ENCODE measurements at places on chromosomes 7 and 10.

DNA sequence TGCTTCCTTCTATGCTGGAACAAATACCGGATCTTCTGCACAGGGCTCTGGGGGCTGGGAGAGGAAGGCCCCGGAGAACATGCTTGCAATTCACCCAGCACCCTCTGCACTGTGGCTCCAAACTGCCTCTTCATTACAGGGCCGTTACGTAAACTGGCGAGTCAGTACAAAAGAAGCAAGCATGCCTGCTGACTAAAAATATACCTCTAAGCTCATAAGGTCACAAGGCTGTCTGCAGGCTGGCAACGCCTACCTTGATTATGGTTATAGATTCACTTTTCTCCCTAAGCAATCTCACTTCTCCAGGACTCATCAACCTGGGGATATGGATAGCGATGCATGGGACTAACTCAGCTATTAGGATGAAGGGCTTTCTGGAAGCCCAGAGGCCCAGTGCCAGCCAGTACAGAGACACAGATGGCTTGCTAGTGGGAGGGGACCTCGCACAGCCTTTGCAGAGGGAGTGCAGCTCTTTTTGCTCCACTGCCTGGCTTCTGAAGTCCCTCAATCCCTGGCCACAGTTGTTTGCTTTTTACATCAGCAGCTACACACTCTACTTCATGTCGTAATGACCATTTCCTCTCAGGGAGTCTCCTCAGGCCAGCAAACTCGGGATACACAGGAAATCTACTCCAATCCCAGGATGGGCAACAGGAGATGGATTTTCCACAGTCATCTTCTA is 96.1 kb downstream of the SH3PXD2A start:
- DNase-seq: no peak

DNA sequence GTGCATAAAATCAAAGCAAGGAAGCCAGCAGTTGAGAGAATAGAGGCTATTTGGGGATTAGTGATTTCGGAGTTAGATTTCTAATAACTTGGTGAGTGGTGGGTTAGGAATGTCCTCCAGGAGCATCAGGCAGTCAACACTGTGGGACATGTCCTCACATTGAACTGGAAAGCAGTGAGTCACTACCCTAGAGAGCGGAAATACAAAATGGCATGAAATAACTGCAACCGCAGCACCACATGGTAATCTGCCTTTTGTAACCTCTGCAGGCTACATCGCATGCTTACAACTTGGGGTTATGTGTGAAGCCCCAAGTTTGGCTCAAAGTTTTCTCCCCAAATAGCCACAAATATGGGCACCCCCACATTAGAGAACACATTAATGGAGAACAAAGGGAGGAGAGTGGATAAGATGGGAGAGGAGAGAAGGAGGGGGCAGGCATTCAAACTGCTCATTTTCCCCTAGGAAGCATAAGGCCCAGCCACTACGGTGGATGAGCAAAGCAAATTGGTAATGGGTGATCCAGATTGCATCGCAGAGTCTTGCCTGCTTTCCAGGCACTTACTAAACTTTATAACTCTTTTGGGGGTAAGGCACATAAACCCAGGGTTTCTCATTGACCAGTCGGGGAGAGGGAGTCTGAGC is 22.0 kb upstream of the SLF2 start:
- DNase-seq: no peak

DNA sequence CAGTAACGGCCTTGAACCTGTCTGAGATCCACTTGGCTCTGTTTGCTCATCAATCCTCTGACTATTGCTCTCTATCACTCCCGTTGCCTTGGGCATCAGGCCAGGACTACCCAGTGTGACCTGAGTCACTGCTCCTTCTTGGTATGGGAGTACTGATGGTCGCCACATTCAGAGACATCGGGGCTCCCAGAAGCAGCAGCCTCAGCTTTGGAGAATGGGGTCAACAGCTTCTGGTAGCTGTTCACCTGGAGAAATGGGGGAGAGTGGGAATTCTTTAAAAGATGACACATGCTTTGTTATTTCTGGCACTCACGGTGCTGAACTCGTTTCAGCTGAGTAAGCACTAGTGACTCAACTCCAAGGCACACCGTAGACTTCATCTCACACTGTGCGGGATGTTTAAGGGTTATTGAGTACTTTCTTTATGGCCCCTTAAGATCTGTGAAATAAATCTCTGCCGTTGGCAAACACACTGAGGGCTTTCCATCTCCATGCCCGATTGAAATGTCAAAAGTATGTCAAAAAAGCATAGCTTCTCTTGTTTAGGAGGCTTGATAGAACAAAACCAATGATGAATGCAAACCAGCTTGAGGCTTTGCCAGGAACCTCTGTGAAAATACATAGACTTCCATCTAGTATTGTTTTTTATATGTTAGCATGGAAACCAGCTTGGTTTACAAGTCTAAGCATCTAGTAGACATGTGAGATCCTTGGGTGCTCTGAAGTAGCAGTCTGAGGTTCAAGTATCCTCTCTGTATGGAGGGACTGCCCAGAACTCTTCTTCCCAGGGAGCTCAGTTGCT is 333.1 kb downstream of the CXCL12 start:
- DNase-seq: no peak

- no peak for DNase-seq
These were observed 159.9 kb downstream of the MGMT start for GRCh38 chr10:129626796-129627435.

DNA sequence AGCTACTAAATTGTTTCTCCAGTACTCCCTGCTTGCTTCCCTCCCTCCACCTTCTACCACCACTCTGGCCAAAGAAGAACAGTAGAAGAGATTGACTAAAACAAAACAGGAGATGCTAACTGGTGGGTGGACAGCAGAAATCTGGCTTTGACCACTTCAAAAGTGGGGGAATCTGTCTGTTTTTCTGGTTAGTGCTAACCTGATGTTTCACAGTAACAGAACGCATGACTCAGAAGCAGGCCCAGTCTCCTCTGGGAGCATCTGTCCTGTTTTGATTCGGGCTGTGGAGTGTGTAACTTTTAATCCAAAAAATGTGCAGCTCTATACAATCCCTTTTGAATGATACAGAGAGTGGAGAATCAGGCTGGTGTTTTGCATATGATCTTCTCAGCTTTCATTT is 32.7 kb upstream of the ZNF438 start:
- DNase-seq: no peak

- DNase-seq: no peak
These were observed 1.6 kb downstream of the TSPAN14 start for GRCh38 chr10:80455461-80456349.

DNA sequence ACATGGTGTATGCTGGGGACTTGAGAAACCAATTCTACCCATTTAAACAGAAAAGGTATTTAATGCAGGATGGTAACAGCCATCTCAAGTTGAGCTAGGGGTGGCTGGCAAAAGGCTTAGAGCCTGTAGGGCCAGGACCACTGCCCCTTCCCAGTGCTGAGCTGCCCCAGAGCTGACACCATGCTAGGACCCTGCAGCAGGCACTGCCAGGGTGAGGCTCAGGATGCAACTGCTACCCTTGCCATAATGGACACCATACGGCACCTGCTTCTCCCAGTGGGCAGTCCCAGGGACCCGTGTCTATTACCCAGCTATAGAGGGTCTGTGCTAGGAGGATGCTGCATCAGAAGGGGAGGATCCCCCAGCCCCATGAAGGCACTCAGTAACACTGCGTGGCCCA is 160.7 kb upstream of the ADCY1 start:
- DNase-seq: no peak

DNA sequence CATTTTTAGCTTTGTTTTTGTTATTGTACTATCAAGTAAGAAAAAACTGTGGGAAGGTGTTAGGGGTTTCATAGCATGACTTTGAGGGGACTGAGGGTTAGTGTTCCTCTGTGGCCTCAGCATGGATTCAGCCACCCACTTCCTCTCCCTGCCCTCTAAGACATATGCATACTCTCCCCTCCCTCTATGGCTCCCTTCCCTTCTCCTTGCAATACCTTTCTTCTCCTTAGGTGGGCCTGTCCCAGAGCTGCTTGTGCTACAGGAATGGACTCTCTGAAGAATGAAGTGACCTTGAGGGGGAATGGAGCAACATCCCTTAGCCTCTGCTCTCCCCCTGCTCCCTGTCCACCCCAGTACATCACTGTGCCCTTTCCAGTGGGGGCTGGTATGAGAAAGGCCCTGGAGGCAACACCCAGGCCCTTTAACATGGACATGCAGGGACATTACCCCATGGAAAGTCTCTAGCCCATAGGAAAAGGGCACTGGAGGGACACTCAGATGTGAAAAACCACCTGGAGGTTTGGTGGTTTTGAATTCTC is 22.4 kb downstream of the CDH23 start:
- DNase-seq: no peak

GRCh38 chr10:119542988-119543813 is 682 bp upstream of the RGS10 start:
- DNase-seq: peak; percentile 3

DNA sequence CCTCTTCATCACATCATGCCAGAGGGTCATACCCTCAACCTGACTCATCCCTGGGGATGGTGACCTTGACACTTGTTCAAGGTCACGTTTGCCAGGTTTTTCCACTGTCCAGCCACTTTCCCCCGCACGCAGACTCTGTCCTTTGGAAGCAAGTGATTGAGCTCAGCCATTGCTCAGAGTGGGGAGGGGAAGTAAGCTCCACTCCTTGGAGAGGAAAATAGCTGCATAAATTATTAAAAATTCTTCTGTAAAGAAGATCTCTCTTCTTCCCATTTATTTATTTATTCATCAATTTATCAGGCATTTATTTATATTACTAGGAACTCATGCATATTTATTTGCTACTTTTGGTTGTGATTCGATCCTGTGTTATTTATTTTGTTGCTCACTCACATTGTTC is 88.0 kb downstream of the GLRX3 start:
- DNase-seq: no peak

- no peak for DNase-seq
These were observed 84.4 kb downstream of the KLF6 start for GRCh38 chr10:3700531-3701076.
